ENCODE measurements at places on chromosomes 2 and 18.

DNA sequence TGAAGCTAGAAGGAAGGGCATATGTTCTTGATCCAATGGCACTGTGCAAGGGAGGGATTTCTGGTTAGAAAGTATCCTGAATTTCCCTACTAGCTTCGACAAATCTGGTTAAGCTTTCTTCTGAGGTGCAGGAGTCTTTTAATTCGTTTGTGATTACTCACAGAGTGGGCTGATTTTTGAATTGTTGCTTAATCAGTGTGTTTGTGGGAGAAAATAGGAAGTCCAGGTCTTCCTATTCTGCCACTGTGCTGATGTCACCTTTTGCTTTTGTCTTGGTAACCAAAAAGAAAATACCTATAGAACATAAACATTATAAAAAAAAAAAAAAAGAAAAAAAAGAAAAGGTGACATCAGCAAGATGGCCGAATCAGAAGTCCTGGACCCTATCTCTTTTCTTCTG is 1008.6 kb downstream of the TSN start:
- no peak for DNase-seq

DNA sequence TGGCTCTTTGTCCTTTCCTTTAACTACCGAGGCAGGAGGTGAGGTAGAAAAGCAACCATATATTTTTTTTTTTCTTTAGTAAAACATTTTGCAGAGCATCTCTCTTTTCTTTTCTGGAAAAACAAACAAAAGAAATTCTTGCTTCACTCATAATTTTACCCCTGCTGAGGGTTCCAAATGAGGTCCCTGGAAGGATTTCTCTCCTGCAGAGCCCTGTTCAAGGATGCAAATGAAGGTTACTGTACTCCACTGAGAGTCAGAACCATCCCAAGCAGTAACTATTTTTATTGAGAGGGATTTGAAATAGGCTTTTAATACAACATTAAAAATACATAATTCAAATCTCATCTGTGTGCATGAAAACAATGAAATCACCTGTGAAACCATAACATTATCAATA is 19.5 kb upstream of the MYO1B start:
- no peak for DNase-seq

GRCh38 chr2:12488352-12489318 is 228.1 kb upstream of the TRIB2 start:
- DNase-seq: no peak

DNA sequence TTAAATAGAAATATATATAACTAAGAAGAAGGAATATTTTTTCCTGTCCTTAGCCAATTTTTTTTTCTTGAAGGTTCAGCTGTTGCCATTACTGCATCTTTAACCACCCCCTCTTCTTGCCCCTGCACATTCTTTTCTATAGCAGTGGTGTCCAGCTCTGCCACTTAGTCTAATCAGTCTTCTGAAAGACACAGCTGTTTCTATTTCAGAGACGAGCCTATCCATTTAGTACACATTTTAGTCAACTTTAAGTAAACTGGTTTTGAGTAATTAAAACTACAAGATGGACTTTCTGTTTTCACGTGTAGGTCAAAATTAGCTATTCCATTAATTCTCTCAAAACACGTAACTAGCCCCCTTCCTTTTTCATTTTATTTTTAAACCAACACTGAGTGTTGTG is 21.0 kb downstream of the SPOPL start:
- DNase-seq: no peak

- DNase-seq: no peak
Observed at GRCh38 chr18:9113468-9114149, 11.1 kb downstream of the NDUFV2 start.

All from cerebellum (tissue), 4 donors.